ENCODE measurements at places on chromosomes 7 and 10.

GRCh38 chr7:45923290-45923689 lies 2.2 kb upstream of the IGFBP3 start:
- DNase-seq = peak; percentile 29

DNA sequence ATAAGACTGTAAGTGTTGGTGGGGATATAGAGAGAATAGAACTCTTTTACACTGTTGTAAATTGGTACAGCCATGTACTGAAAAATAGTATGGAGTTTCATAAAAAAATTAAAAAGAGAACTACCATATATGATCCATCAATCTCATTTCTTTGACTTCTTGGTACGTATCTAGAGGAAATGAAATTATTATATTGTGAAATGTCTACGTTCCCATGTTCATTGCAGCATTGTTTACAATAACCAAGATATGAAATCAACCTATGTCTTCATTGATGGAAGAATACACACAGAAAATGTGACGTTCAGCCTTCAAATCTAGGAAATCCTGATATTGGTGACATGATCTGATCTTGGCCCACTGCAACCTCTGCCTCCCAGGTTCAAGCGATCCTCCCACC lies 32.0 kb downstream of the SHOC2 start:
- DNase-seq = no peak

GRCh38 chr10:48880016-48880705 lies 59.5 kb downstream of the LRRC18 start:
- no peak for DNase-seq

DNA sequence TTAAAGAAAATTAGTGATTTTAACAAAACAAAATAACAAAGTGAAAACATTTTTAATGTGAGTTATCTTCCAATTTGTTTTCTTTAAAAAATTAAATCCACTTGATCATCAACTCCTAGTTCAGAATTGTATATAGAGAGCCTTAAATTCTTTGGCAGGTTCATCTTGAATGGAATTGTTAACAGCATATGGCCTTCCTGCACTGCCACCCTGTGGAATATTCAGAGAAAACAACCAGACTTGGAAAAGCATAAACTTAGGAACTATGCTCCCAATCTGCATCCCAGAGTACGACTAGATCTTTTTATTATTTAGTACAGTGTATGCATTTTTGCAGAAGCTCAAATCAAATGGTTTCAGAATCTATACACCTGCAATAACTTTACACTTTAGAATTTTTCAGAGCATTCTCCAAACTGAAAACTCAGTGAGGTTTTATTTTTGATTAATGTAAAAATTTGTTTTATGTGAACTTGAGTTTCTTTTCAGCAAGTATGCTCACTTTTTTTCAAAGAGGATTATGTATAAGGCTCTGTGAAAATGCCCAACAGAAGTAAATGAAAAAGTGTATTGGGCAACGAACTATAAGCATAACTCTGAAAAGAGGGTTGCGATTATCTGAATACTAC lies 44.9 kb upstream of the ANK3 start:
- peak; percentile 63 for DNase-seq

- no peak for DNase-seq
Observed at GRCh38 chr10:46312953-46313352, 26.2 kb downstream of the ANTXRL start.
